A549 (cell line): ENCODE measurements at places on chromosomes 1 and 21. TPM values are rescaled to one million over a fixed set of nuclear protein-coding genes. Genes with fewer than 3 reads are reported as not detected.

Gene ANGPTL7
- not detected in 3 replicates for polyA plus RNA-seq

- peak; percentile 34 for DNase-seq
Observed at GRCh38 chr1:93801471-93801870, 77.5 kb downstream of the DNTTIP2 start.

GRCh38 chr1:11748294-11749202 is 12.6 kb downstream of the AGTRAP start:
- no peak for DNase-seq

- peak; percentile 70 for DNase-seq
Observed at GRCh38 chr1:6259491-6260362, 1.2 kb downstream of the GPR153 start.

- DNase-seq = no peak
Observed at GRCh38 chr21:42056996-42057689, 14.0 kb upstream of the UMODL1 start.

GRCh38 chr1:114979278-114979891 is 50.2 kb upstream of the TSHB start:
- DNase-seq = peak; percentile 2
